ENCODE measurements at places on chromosomes 5 and 9.

- DNase-seq: no peak
Measured at GRCh38 chr5:64569858-64570257, 64.0 kb downstream of the RGS7BP start.

DNA sequence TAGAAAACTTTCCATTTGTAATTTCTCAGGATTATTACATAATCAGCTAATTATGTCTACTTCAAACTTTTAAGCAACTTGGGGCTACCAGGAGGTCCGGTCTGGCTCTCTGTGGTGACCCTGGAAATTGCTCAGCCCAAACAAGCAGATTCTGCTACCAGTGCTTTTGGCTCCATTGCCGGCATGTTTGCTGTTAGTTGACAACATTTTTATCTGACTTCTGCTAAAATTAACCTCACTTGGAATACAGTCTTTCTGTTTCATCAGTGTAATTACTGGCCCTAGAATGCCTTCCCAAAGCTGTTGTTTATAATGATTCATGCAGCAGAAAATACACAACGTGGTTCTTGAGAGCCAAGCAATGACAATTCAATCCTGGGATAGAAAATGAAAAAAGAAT is 38.5 kb upstream of the FAM81B start:
- DNase-seq: no peak

- DNase-seq: no peak
Measured at GRCh38 chr9:92266486-92266885, 27.0 kb downstream of the IARS1 start.

DNA sequence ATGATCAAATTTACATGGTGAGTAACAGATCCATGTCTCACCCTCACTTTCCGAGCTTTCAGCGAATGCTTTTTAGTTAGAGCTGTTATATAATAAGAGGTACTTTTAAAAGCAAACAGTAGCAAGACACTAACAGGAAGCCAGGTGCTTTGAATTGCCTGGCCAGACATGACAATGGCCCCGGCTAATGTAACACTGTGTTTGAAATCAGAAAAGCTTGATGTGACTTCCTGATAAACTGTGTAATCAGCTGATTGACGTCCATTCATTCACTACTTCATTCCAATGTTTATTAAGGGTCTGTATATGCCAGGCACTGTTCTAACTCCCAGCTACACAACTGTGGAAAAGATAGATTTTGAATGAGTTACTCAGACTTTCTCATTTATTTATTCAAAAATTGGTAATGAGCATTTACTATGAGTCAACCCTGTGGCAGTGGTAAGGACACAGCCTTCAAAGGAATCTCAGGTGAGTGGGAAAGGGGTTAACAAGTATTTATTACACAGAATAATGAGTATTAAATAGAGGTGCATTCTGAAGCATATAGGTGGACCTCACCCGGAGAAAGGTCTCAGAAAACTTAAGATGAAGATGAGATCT is 26.6 kb downstream of the DPYSL3 start:
- no peak for DNase-seq

DNA sequence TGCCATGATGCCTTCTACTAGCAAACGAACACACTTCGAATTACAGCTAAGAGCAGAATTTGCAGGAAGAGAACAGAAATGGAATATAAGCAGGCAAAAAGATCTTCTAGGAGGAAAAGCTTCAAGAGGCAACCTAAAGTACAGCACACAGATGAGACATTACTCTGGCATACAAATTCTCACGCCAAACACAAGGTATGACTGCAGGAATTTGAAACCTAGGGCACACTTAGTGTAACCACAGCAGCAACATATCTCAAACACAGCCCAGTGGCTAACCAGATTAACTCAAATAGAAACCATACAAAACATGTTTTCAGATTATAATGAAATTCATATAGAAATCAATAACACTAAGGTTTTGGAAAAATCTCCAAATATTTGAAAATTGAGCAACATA is 481.0 kb upstream of the RGMB start:
- no peak for DNase-seq

GRCh38 chr5:96785326-96786109 is 22.2 kb downstream of the ERAP1 start:
- DNase-seq: no peak

DNA sequence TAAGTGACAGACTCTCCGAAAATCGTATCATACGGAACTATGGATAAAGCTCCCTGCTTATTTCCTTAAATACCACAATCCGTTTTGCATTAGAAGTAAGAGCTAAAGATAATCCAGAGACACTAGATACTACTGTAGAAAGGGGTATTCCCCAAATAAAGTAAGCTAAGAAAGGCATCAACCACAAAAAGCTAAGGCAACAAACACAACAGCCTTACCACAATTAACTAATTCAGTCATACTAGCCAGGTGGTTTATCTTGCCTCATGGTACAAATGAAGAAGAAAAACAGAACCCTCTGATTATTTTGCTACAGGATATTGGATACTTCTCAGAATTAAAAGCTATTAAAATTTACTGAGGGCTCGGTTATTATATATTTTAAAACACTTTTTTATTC is 14.1 kb downstream of the ERP44 start:
- no peak for DNase-seq

GRCh38 chr9:86454701-86455615 is 100.7 kb upstream of the TUT7 start:
- DNase-seq: no peak

GRCh38 chr5:18113721-18114120 is 479.5 kb downstream of the TAF11L14 start:
- DNase-seq: no peak

GRCh38 chr5:95241-95980 is 3.4 kb downstream of the PLEKHG4B start:
- DNase-seq: no peak

DNA sequence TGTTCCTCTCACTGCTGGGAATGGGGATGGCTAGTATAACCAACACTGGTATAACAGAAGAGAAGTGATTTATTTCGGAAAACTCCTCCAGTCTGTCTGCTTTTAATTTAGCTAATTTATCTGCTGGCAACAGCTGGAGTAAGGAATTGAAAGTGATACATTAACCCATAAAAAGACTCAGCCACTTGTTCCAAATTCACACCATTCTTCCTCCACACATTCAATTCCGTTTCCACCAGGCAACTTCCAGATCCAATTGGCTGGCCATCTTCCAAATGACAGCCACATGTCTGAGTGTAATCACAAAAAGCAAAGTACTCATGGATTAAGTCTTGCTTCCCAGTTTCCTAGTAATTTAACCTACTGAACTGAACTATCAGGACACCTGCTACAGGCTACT is 77.1 kb upstream of the RETREG1 start:
- DNase-seq: no peak

DNA sequence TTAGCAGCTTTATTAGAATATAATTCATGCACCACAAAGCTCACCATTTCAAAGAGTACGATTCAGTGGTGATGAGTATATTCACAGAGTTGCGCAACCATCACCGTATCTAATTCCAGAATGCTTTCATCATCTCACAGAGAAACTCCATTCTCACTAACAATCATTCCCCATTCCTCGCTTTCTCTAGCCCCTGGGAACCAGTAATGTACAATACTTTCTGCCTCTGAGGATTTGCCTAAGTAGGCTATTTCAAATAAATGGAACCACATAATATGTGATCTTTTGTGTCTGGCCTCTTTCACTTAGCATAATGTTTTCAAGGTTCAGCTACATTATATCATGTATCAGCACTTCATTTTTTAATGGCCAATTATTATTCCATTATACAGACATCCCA is 145.1 kb upstream of the ADAMTS16 start:
- DNase-seq: no peak

GRCh38 chr5:87103616-87104287 is 163.9 kb upstream of the RASA1 start:
- no peak for DNase-seq

- DNase-seq: no peak
Measured at GRCh38 chr9:16138561-16139491, 586.0 kb downstream of the CCDC171 start.

GRCh38 chr9:32706004-32706724 is 70.7 kb upstream of the TAF1L start:
- no peak for DNase-seq

DNA sequence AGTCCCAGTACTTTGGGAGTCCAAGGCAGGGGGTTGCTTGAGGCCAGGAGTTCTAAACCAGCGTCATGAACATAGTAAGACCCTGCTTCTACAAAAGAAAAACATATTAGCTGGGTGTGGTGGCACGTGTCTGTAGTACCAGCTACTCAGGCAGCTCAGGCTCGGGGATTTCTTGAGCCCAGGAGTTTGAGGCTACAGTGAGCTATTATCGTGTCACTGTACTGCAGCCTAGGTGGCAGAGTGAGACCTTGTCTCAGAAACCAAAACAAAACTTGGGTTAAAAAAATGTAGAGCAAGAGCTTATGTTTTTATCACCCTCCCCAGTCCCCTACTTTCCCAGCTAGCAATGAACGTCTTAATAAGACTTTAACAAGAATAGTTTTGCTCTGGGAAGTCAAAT is 46.7 kb downstream of the UHRF2 start:
- no peak for DNase-seq

GRCh38 chr9:92941861-92942260 is 5.5 kb upstream of the FGD3 start:
- no peak for DNase-seq

DNA sequence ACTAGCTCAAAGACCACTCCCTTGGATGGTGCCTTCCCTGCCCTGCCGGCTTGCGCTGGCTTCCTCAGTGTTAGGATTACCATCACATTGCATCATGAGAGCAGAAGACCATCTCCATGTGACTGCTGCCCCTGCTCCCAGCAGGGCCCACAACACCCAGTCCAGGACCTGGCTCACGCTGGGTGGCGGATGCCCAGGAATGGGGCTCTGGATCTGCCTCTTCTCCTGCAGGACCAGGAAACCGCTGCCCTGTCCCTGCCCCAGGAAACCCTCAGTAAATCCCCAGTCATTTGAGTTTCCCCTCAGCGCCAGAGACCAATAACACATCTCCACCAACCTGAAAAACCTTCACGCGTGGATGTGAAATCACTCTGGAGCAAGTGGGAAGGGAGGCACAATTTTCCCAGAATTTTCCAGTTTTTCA is 3.3 kb upstream of the RNF44 start:
- no peak for DNase-seq

GRCh38 chr9:137305060-137305797 is 3.2 kb upstream of the NRARP start:
- DNase-seq: no peak

GRCh38 chr5:170434966-170435605 is 45.9 kb upstream of the KCNMB1 start:
- DNase-seq: no peak

- no peak for DNase-seq
Measured at GRCh38 chr9:1454211-1454610, 404.1 kb downstream of the DMRT2 start.

- DNase-seq: peak; percentile 65
Measured at GRCh38 chr5:100900796-100901781, 2.0 kb downstream of the ST8SIA4 start.

DNA sequence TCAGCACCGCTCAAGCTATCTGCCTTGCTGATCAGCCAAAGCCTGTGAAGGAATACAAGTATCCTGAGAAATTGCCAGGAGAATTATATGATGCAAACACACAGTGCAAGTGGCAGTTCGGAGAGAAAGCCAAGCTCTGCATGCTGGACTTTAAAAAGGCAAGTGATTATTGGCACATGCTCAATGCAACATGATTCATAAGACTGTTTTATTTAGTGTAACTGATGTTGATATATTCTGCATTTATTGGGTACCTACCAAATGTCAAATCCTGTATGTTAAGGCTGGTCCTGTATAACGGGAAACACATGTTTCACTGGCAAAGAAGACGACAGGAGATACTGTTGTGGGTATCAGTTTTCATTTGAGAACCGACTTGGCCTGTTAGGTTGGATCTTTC is 69.0 kb downstream of the ADAMTS16 start:
- DNase-seq: no peak

GRCh38 chr5:62041156-62041756 is 264.8 kb upstream of the KIF2A start:
- no peak for DNase-seq

DNA sequence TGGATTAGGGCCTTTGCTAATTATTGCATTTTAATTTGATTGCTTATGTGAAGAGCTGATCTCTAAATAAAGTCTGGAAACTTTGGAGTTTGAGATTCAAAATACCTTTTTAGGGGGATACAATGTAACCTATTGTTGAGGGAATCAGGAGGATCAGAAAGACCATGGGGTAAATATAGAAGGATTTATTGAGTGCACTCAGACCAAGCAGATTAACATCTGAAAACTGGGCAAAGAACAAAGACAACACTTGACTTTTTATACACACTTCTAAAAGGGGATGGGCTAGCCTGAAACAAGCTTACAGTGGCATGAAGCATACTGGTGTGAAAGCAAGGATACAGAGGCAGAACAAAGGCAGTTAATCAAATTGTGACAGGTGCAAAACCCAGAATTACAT is 174.3 kb downstream of the MRPS30 start:
- DNase-seq: no peak

- DNase-seq: no peak
Measured at GRCh38 chr5:89187883-89188465, 305.0 kb upstream of the MEF2C start.

- no peak for DNase-seq
Measured at GRCh38 chr5:148623101-148623500, 31.2 kb downstream of the HTR4 start.

- no peak for DNase-seq
Measured at GRCh38 chr5:175790796-175791195, 80.6 kb upstream of the CPLX2 start.

GRCh38 chr5:166677891-166678290 is 1613.6 kb upstream of the WWC1 start:
- no peak for DNase-seq

GRCh38 chr5:120788481-120788880 is 324.4 kb downstream of the PRR16 start:
- DNase-seq: no peak

- DNase-seq: no peak
Measured at GRCh38 chr9:71760901-71761300, 7.4 kb downstream of the CEMIP2 start.

DNA sequence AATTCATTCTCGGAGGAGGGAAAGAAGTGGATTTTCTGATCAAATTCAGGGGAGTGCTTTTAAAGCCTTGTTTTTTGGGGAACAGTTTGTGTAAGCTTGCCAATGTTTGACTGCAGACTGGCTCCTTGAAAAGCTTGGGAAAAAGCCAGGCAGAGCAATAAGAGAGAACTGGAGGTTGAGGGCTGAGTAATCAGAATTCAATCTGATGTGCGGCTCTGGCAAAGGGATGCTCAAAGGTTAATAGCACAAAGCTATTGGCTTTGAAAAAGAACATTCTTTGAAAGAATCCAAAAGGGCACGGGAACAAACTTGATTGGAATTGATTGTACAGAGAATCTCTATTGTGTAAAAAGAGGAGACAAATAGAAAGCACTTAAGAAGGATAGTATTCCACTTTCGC is 279.3 kb downstream of the YTHDC2 start:
- no peak for DNase-seq
